Activated naive CD4-positive, alpha-beta T cell treated with Interleukin-2 at 50 U/mL for 16 hours (primary cell): ENCODE measurements at places on chromosomes 3 and 15.

- no peak for DNase-seq
Measured at GRCh38 chr3:159865041-159865579, 123.5 kb upstream of the IL12A start.

GRCh38 chr15:45665261-45665660 lies 30.4 kb downstream of the SQOR start:
- DNase-seq = no peak

DNA sequence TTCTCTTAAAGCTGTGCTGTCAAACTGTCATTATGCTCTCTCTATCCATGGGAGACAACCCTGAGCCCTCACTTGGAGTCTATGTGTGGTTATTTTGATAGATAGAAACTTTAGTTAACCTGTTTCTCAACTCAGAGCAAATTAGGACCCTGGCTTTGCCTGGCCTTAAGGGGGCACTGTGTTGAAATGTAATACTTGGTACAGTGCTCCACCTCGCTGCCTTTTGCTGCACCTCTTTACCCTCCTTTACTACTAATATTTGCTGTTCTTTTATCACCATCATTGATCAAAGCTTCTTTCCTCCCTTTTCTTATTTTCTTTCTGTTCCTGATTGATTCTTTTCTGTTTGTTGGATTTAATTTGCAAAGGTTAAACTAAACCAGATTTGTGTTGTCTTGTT lies 34.3 kb downstream of the STT3B start:
- DNase-seq = no peak

- no peak for DNase-seq
Measured at GRCh38 chr3:14541646-14542045, 1.5 kb upstream of the GRIP2 start.

- DNase-seq = no peak
Measured at GRCh38 chr15:23869396-23869795, 182.3 kb upstream of the NDN start.

DNA sequence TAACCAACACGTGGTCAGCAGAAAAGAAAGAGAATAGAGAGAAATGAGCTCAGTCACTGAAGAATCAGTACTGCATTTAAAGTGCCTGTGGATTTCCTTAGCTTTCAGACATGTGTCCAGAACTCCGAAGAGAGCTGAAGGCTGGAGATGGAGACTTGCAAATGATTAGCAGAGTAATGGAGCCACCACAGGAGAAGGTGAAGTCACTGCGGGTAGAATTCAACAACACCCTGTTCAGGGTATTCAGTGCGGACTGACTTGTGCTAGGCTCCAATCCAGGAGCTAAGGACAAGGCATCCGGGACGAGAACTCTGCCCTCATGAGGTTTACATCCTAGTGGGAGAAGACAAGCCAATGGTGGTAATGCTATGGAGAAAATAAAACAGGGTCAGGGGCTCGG lies 4.2 kb downstream of the EIF4E3 start:
- DNase-seq = no peak

- no peak for DNase-seq
Measured at GRCh38 chr3:97838393-97838792, 16.6 kb downstream of the CRYBG3 start.

DNA sequence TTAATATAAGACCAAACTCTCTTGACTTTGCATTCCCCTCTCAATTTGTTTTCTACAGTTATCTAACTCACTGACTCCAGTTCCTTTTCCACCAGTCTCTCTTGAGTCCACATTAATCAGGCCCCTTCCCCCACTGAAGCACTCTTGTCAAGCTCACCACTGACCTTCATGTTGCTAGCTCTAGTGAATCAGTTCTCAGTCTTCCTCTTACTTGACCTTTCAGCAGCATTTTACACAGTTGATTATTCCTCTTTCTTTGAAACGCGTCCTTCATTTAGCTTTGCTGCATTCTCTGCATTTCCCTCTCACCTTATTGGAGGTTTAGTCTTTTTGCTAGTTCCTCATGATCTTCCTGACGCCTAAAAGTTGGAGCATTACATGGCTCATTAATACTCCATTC lies 8.3 kb downstream of the PPP2R3A start:
- no peak for DNase-seq

GRCh38 chr3:188060840-188061544 lies 93.0 kb upstream of the LPP start:
- peak; percentile 69 for DNase-seq

GRCh38 chr3:84566256-84566655 lies 392.5 kb upstream of the CADM2 start:
- DNase-seq = no peak

GRCh38 chr3:170356596-170357175 lies 829 bp upstream of the SKIL start:
- DNase-seq = peak; percentile 57

GRCh38 chr3:101926594-101927105 lies 77.3 kb downstream of the NFKBIZ start:
- DNase-seq = no peak

- DNase-seq = no peak
Measured at GRCh38 chr15:83063551-83063950, 3.5 kb downstream of the BTBD1 start.
